ENCODE measurements at places on chromosomes 4 and X. TPM values are rescaled to one million over a fixed set of nuclear protein-coding genes. Genes with fewer than 3 reads are reported as not detected.

The HHIP gene
- 2.5 TPM for total RNA-seq

The GUCY1B1 gene
- 4.3 TPM for total RNA-seq

The PGK1 gene
- 336 TPM for total RNA-seq

The MRPL1 gene
- 29.2 TPM for total RNA-seq
